HT1080 (cell line): ENCODE measurements at places on chromosomes 16 and 17.

GRCh38 chr17:75773121-75773807 is 8.3 kb upstream of the GALK1 start:
- no peak for DNase-seq

DNA sequence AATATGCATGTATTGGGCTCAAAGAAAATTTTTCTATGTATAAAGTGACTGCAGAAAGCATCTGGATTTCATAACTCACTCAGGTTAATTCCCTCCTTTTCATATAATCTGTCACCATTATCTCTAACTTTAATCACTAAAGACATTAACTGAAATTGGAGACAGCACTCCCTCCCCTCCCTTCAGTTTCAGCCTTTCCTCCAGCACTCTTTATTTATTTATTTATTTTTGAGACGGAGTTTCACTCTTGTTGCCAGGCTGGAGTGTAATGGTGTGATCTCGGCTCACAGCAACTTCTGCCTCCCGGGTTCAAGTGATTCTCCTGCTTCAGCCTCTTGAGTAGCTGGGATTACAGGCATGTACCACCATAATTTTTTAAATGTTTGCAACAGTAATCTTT is 43.1 kb downstream of the CDH8 start:
- DNase-seq, result no peak

- DNase-seq, result no peak
Observed at GRCh38 chr16:54511222-54511731, 224.7 kb upstream of the IRX3 start.

DNA sequence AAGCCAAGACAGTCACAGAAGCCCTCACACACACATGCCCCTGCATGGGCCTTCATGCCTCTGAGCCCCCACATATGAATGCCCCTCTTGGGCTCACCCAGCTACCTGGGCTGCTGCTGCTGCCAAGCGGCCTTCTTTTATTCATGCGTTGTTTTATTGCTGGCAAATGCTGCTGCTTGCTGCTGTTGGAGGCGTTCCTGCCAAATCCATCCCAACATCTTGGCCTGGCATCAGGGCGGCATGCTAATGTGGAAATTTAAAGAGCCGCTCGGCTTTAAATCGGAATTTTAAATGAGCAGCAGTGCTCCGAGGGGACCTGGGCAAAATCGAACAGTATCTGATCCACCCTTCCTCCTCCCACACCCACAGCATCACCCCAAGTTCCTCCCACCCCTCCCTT is 39.0 kb downstream of the NEUROD2 start:
- DNase-seq, result no peak
